Cardiac muscle cell (in vitro differentiated cells and primary cell): ENCODE measurements at places on chromosomes 13 and 19. TPM values are rescaled to one million over a fixed set of nuclear protein-coding genes. Genes with fewer than 3 reads are reported as not detected.

The NANOS3 gene
- 0.86 and 1.6 TPM in 2 replicates for polyA plus RNA-seq

The GJB6 gene
- polyA plus RNA-seq = not detected in 2 replicates

The KASH5 gene
- polyA plus RNA-seq = 1.2 TPM in 1 of 2 replicates, not detected in the other

The ZNF8 gene
- 2.2 and 2.7 TPM in 2 replicates for polyA plus RNA-seq

The TMEM238 gene
- 1.7 and 4.0 TPM in 2 replicates for polyA plus RNA-seq

The THSD8 gene
- 15.0 and 19.0 TPM in 2 replicates for polyA plus RNA-seq

The ZNF66 gene
- polyA plus RNA-seq = 2.2 and 5.7 TPM in 2 replicates

The SUGT1 gene
- 40.7 and 54.6 TPM in 2 replicates for polyA plus RNA-seq

The CGB3 gene
- 0.26 TPM in 1 of 2 replicates, not detected in the other for polyA plus RNA-seq

The GSX1 gene
- polyA plus RNA-seq = not detected in 2 replicates

The CCDC70 gene
- polyA plus RNA-seq = 0.15 TPM in 1 of 2 replicates, not detected in the other

The FBXO27 gene
- 9.1 and 13.4 TPM in 2 replicates for polyA plus RNA-seq

DNA sequence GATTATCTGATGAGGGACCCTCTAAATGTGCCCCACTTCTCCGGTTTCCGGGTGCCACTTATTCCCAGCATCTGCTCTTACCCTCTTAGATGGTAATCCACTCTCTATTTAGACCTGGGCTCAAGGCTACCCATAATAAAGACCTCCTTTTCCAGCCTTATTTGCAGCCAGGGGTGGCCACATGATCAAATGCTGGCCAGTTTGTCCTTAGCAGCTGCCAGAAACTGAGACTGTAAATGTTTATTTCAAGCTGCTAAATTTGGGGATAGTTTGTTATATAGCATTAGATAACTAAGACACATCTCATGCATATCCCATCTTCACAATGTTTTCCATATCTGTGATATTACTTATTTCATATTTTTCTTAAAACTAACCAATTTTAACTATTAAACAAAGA, 10.1 kb downstream of the THAP8 start:
- no peak for DNase-seq

- DNase-seq = peak; percentile 67
These were observed 24.1 kb downstream of the SLC25A30 start for GRCh38 chr13:45393941-45394570.

GRCh38 chr13:20053016-20053415, 94.5 kb downstream of the ZMYM2 start:
- peak; percentile 60 for DNase-seq

DNA sequence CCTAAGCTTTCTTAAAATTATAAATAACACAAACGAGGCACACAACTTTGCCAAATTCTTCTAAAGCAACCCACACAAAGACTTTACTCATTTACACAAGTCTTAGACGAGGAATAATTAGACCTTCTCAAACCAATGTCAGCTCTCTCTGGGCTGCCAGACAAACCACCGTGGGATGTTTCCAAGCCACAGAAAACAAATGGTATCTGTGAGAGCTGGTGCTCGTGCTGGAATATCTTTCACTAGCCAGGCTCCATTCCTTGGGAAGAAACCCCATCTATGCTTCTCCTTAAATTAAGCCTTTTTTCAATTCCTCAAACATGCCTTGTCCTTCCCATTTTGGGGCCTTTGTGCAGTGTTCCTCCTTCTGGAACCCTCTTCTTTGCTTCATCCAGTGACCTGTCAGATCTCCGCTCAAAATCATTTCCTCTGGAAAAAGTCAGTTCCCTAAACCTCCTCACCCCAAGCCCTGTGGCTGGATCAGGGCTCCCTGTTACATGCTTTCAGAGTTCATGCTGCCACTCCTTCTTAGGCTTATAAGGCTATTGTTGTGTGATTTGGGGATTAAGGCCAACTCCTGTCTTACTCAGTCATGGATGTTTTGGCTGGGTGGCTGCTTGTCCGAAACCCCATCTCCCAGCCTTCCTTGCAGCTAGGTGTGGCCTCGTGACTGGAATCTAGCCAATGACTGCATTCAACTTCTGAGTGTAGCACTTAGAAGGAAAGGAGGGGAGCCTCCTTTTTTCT, 64.2 kb upstream of the GTF2F2 start:
- peak; percentile 71 for DNase-seq

DNA sequence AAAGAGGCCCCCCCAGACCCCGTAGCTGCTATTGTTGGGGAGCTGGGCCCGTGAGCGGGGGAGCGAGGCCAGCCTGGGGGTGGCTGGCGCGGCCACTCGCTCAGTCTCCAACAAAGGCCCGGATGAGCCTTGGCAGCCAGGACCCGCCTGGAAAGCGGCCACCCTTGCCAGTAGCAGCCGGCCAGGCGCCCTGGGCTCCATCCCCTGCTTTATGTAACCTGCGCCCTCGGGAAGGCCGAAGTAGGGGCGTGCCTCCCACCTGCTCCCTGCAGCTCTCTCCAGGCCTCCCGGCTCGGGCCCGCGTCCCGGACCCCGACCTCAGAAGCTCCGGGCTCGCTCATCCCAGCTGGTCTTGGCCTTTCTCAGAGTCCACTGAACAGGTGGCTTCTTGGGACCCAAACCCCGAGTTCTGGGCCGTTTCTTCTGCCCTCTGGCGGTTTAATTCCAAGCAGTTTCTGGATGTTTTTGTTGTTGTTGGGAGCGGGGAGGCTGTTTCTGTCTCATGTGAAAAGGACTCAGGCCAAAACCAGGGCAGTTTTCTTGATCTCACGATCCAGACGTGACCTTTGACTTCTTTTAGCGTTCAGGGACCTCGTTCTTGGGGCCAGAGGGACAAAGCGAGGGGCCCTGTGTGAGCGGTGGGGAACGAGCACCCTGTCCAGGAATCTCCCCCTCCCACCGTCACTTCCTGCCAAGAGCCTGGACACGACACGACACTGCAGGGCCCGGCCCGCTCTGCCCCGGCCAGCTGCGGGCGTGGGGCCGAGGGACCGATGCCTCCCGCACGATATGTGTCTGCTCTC, 1.2 kb downstream of the CDC34 start:
- DNase-seq = peak; percentile 65

GRCh38 chr19:35786299-35787160, 11.2 kb downstream of the ARHGAP33 start:
- DNase-seq = no peak

- no peak for DNase-seq
These were observed 481.4 kb downstream of the SUCLA2 start for GRCh38 chr13:47519626-47520025.

DNA sequence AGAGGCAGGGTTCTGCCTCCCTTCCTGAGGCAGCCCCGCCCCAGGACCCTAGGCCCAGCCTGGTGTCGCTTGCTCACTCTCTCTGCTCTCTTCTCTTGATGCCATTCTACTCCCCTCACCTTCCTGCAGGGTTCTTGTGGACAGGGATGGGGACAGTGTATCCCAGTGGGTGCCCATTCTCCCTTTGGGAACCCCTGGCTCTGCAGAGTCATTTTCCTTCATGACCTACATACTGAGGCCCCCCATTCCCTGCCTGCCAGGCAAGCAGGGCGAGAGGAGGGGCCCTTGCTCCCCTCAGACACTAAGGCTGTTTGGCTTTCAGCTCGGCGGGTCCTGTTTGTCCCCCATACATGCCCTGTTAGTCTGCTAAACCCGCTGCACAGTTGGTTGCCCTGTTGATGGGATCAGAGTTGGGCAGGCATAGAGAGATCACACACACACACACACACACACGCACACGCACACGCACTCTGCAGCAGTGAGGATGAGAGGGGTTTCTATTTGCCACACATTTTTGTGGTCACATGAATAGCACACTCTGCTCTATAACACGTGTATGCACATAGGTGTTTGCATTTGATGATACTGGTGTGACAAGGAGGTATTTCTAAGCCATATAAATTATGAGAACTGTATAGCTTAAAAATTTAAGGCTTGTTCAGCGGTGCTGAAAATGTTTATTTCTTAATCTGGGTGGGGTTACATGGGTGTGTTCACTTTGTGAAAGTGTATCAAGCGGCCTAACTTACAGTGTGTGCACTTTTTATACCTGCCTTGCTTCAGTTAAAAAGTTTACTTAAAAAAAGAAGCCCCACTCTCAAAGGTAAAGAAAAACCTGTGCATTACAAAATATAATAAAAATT, 20.3 kb downstream of the NFIX start:
- no peak for DNase-seq

- peak; percentile 58 for DNase-seq
These were observed 17.3 kb upstream of the ERCC1 start for GRCh38 chr19:45440873-45441654.

DNA sequence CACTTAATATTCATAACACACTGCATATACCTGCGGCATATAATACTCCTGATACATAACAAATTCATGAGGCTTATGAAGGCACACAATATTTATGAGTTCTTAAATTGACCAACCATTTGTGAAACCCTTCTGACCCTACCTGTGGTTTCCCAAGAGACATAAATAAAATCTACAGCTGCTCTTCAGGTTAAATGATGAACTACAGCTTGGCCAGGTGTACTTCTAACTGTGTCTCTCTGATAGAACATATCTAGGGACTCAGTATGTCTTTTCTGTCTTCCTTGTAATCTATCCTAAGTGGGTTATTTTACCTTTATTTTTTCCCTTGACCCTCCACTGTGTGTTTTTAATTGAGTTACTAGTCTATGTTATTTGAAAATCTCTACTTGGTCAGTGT, 189.9 kb upstream of the UFM1 start:
- no peak for DNase-seq

DNA sequence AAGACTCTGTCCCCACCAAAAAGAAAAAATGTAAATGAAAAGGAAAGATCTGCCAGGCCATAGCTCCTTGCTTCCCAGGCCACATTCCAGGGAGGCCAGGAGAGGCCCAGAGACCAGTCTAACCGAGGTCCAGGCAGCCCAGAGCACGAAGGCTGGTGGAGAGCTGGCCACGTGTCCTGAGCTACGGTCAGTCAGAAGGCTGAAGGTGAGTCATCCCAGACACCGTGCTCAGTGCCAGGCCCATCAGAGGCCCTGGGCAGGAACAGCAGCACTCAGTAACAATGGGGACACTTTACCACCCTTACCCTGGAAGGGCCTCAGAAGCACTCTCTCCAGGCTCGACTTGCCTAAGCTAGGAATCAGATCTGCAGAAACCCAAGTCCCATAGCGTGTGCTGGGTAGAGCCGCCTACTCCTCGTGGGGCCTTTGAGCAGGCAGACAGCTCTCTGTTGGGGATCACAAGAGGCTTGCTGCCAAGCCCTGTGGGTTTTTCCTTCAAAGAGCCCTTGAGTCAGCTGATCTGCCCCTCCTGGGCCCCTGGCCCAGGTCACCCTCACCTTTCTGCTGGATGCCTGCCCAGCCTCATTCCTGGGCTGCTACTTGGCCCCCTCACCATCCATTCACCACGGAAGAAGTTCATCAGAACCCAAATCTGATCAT, 11.6 kb upstream of the DNMT1 start:
- DNase-seq = no peak

GRCh38 chr19:16566702-16567101, 5.5 kb downstream of the SLC35E1 start:
- no peak for DNase-seq

DNA sequence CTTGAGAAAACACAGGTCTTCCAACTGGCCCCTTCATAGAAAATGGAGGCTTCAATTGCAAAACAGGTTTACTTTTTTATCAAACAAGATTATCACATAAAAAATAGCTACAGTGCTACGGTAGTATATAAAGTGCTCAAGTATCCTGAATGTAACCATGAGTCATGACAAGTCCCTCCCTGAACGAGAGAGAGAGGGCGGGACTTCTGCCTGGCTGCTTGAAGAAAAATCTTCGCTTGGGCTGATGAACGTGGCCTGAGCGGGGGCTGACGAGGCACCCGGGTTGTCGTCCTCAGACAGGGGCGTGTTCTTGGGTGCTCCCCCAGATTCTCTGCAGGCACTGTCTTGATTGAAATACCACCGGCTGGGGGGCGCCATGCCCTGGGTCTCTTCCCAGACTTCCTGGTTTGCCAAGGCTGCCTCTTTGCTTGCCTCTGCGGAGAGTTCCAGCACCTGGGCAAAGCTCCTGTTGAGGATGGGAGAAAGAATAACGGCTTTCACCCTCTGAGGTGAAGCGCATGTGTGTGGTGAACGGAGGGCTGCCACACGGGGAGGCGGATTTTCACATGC, 23.2 kb upstream of the CPAMD8 start:
- no peak for DNase-seq

DNA sequence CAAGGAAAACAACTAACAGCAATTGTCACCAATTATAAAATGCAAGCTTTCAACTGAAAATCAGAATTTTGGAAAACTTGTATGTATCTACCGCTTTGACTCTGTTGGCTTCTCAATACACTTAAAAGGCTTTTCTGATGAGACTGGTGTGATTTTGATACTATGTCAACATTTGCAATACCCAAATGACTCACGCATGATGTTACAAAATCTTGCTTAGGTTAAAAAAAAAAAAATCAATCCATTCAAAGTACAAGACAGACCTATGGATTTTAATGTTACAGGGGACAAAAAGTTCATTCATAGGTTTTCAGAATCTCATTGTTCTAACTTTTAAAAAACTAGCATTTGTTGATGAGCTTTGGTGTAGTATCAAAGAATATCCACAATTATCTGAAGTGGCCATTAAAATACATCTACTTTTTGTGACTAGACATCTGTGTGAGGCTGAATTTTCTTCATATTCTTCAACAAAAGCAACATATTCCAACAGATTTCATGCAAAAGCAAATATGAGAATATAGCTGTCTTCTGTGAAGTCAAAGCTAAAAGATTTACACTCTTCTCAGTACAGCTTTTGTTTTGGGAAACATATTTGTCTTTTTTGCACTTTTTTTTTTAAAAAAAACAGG, 10.7 kb downstream of the ELF1 start:
- DNase-seq = peak; percentile 74

DNA sequence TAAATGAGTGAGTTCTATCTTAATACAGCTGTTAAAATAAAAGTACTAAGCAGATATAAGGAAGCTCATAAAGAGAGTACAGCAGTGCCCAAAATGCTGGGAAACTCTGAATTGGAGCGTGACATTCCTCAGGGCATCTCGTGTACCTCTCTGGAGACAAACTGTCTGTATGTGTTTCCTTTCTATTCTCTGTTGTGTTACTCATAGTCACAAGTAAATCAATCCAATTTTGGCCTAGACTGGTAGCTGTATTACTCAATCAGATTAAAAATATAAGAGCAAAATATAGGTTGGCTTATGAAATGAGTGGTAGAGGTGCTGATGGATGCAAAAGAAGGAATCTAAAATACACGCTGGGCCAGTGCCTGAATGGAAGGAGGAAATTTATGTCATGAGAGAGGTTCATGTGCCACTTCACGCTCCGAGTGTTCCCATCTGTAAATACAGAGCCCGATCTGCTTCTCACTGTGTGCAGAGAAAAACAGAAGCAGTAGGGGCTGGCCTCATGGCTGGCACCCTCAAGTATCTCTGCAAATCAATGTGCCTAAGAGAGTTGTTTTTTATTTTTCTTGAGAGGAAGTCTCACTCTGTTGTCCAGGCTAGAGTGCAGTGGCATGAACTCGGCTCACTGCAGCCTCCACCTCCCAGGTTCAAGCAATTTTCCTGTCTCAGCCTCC, 58.7 kb upstream of the RGCC start:
- DNase-seq = no peak

DNA sequence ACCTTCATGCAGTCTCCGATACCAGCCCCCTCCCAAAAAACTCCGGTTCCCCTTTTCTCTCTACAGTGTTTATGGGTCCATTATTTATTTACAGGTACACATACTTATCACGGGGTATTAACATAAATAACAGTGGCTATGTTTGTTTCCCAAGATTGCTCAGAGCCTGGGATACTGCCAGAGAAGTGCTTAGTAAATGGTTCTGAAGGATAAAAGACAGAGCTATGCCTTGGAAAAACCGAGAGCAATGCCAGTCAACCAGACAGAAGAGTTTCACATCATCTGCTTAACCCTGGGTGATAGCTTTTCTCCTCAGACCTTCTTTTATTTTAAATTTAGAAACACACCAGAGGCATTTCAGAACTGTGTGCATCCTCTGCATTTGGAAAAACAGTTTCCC, 61.3 kb downstream of the NUFIP1 start:
- no peak for DNase-seq

GRCh38 chr19:3068071-3068470, 5.8 kb upstream of the TLE5 start:
- DNase-seq = no peak

GRCh38 chr13:76086729-76087128, 450.6 kb downstream of the LMO7 start:
- no peak for DNase-seq
